Sigmoid colon (tissue), 7 donors: ENCODE measurements at places on chromosomes 2 and 18. TPM values are rescaled to one million over a fixed set of nuclear protein-coding genes. Genes with fewer than 3 reads are reported as not detected.

Gene ATG16L1
- 37.3 TPM for total RNA-seq

Gene PAX3
- total RNA-seq, result not detected

Gene MPV17
- total RNA-seq, result 48.1 TPM

Gene RTKN
- 20.0 TPM for total RNA-seq

DNA sequence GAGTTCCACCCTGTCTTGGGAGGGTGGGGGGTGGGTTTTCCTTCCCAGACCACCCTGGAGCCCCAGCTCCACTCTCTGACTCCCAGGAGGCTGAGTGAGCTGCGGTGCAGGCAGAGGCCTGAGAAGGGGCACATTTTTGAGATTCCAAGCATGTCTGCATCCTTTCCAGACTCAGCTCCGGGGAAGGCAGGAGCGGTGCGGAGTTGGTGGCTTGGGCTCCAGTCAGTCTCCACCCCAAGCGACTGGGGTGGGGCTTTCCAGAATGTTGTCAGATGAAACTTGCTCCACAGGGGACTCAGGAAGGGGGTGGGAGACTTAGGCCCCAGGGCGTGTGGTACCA lies 44.2 kb upstream of the HS6ST1 start:
- H3K27me3 ChIP-seq, result no peaks in the 10 kb centered on the region
- peak; percentile 64 for DNase-seq
- H3K4me1 ChIP-seq, result peaks cover 16% of the 10 kb centered on the region
- H3K36me3 ChIP-seq, result no peaks in the 10 kb centered on the region
- H3K27ac ChIP-seq, result peak overlapping the region; percentile 20
- no peak overlapping the region for H3K4me3 ChIP-seq

GRCh38 chr2:21395366-21395765 lies 271.6 kb downstream of the TDRD15 start:
- H3K4me1 ChIP-seq, result no peaks in the 10 kb centered on the region
- no peak overlapping the region for H3K27ac ChIP-seq
- DNase-seq, result no peak

- no peak overlapping the region for H3K4me3 ChIP-seq
- no peaks in the 10 kb centered on the region for H3K27me3 ChIP-seq
- DNase-seq, result no peak
- H3K4me1 ChIP-seq, result no peaks in the 10 kb centered on the region
- H3K27ac ChIP-seq, result peak overlapping the region; percentile 0
- no peaks in the 10 kb centered on the region for H3K36me3 ChIP-seq
Observed at GRCh38 chr2:215843579-215843978, 169.8 kb downstream of the MREG start.

Gene CFAP221
- not detected for total RNA-seq

GRCh38 chr2:189698020-189698887 lies 23.8 kb downstream of the ANKAR start:
- no peaks in the 10 kb centered on the region for H3K36me3 ChIP-seq
- no peak overlapping the region for H3K4me3 ChIP-seq
- no peaks in the 10 kb centered on the region for H3K4me1 ChIP-seq
- H3K27me3 ChIP-seq, result no peaks in the 10 kb centered on the region

Gene FLACC1
- total RNA-seq, result 1.4 TPM

Gene LIMS4
- 11.9 TPM for total RNA-seq

Gene CD207
- not detected for total RNA-seq

Gene MRPL53
- total RNA-seq, result 13.6 TPM

Gene TRIM43
- not detected for total RNA-seq

- H3K4me1 ChIP-seq, result peaks cover 29% of the 10 kb centered on the region
- no peaks in the 10 kb centered on the region for H3K27me3 ChIP-seq
Observed at GRCh38 chr2:237336131-237336530, 77.8 kb downstream of the COL6A3 start.

Gene CHRNG
- total RNA-seq, result not detected

Gene POTEI
- total RNA-seq, result not detected

GRCh38 chr2:64426183-64426952 lies 27.6 kb upstream of the LGALSL start:
- no peak overlapping the region for H3K4me3 ChIP-seq
- no peak for DNase-seq
- no peaks in the 10 kb centered on the region for H3K4me1 ChIP-seq
- no peaks in the 10 kb centered on the region for H3K27me3 ChIP-seq
- no peaks in the 10 kb centered on the region for H3K36me3 ChIP-seq

DNA sequence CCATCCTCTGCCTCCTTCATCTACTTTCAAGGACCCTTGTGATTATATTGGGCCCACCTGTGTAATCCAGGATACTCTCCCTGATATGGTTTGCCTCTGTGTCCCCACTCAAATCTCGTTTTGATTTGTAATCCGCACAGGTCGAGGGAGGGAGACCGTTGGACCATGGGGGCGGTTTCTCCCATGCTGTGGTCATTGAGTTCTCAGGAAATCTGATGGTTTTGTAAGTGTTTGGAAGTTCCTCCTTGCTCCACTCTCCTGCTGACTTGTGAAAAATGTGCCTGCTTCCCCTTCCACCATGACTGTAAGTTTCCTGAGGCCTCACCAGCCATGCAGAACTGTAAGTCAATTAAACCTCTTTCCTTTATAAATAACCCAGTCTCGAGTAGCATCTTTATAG lies 42.0 kb upstream of the EML6 start:
- DNase-seq, result no peak
- H3K4me3 ChIP-seq, result no peak overlapping the region
- H3K4me1 ChIP-seq, result no peaks in the 10 kb centered on the region
- no peaks in the 10 kb centered on the region for H3K36me3 ChIP-seq
- H3K27me3 ChIP-seq, result no peaks in the 10 kb centered on the region

DNA sequence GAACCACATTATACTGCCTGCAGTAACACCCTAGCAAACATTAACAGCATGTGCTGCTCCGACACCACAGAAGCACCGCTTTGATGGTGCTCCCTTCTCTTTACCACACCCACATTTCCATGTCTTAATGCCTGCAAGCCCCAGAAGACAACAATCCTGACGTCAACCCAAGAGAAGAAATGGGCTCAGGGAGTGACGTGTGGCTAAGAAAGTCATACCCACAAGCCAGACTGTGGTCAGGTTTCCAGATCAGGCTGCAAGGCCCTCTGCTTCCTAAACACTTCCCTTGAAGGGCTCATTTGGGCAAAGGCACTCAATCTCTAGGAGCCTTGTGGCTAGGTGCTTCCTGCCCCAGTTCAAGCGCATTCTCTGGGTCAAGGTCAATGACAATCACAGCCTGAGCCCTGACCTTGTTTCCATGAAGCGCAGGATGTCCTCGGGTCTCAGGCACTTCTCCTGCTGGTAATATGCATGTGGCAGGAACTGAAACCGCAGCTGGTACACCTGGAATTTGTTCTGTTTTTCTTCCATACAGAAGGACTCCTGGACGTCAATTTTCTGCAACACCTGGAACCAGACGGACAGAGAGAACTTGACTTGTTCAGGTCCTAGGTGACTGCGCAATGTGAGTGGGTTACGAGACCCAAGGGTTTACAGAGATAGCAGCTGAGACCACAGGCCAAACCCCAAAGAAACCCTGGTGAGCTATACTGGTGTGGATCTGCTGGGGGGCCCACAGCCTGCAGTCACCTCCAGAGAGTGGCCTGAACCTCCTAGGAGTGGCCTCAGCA lies 67.2 kb downstream of the POLR1A start:
- DNase-seq, result peak; percentile 69
- H3K4me3 ChIP-seq, result no peak overlapping the region
- H3K36me3 ChIP-seq, result peaks cover 68% of the 10 kb centered on the region
- H3K27ac ChIP-seq, result peak overlapping the region; percentile 84
- peaks cover 34% of the 10 kb centered on the region for H3K4me1 ChIP-seq
- no peaks in the 10 kb centered on the region for H3K27me3 ChIP-seq

- no peaks in the 10 kb centered on the region for H3K36me3 ChIP-seq
- no peaks in the 10 kb centered on the region for H3K27me3 ChIP-seq
- no peak overlapping the region for H3K4me3 ChIP-seq
- H3K4me1 ChIP-seq, result no peaks in the 10 kb centered on the region
- no peak overlapping the region for H3K27ac ChIP-seq
- DNase-seq, result no peak
Observed at GRCh38 chr2:133579274-133579673, 11.0 kb upstream of the NCKAP5 start.

- peaks cover 14% of the 10 kb centered on the region for H3K36me3 ChIP-seq
- no peaks in the 10 kb centered on the region for H3K27me3 ChIP-seq
- no peak overlapping the region for H3K4me3 ChIP-seq
- no peak for DNase-seq
Observed at GRCh38 chr2:69080071-69080470, 67.1 kb downstream of the ANTXR1 start.

DNA sequence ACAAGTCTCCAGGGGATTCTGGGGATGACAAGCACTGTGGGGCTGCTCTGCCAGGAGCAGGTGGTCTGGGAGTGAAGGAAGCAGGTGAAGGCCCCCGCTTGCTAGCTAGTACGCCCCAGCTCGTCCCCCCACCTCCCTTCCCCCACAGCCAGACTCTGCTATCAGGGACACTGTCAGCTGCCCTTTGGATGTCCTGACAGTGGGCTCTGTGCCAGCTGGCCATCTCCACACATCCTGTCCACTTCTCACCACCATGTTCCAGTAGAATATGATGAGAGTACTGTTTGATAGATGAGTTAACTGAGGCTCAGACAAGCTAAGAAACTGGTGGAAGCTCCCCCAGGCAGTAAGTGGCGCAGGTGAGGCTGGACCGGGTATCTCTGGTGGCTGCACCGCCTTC lies 276.2 kb downstream of the CELF4 start:
- no peaks in the 10 kb centered on the region for H3K4me1 ChIP-seq
- no peak overlapping the region for H3K27ac ChIP-seq
- DNase-seq, result no peak
- H3K4me3 ChIP-seq, result no peak overlapping the region
- H3K27me3 ChIP-seq, result no peaks in the 10 kb centered on the region

- H3K4me3 ChIP-seq, result peak overlapping the region; percentile 83
- H3K27ac ChIP-seq, result peak overlapping the region; percentile 96
Observed at GRCh38 chr2:64018701-64019082, 536 bp downstream of the VPS54 start.

DNA sequence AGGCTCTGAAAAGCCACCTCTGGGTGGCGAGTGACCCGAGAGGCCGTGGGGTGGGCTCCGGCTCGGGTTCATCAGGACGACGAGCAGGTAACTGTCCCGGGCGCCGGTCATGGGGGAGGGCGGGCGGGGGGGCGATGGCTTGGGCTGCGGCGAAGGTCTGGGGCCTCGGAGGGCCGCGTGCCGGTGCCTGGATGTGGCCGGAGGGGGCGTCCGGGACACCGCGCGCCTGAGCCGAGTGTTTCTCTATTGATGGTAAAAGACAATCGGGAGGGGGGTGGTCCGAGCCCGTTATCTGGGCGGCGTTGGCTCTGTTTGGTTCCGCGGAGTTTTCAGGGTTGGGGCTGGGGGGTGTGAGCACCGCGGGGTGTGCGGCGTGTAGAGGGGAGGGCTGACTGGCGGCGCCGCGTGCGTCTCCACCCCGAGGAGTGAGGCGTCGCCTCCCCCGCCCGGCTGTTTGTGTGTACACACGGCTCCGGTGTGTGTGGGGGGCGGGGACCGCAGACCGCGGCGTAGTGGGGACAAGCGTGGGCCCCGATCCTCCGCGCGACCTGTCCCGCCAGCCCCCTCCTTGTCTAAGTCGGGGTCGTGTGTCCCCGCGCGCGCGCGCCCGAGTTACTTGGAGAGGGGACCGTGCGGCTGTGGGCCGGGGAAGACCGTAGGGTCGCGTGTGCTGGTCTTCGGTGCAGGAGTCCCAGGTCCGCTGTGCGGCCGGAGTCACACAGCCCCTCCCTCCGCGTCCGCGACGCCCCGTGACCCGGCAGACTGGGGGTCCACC lies 1.6 kb downstream of the CTIF start:
- H3K36me3 ChIP-seq, result no peaks in the 10 kb centered on the region
- DNase-seq, result peak; percentile 86
- no peaks in the 10 kb centered on the region for H3K27me3 ChIP-seq
- H3K27ac ChIP-seq, result peak overlapping the region; percentile 92
- H3K4me1 ChIP-seq, result no peaks in the 10 kb centered on the region

- peaks cover 30% of the 10 kb centered on the region for H3K4me1 ChIP-seq
- no peaks in the 10 kb centered on the region for H3K36me3 ChIP-seq
- H3K27ac ChIP-seq, result no peak overlapping the region
- no peak for DNase-seq
- H3K27me3 ChIP-seq, result no peaks in the 10 kb centered on the region
Observed at GRCh38 chr2:33204945-33205344, 258.2 kb downstream of the LTBP1 start.

- no peaks in the 10 kb centered on the region for H3K36me3 ChIP-seq
- no peaks in the 10 kb centered on the region for H3K4me1 ChIP-seq
- no peak for DNase-seq
- H3K27me3 ChIP-seq, result no peaks in the 10 kb centered on the region
Observed at GRCh38 chr2:215579809-215580208, 143.9 kb upstream of the FN1 start.

GRCh38 chr2:123061534-123061933 lies 963.6 kb upstream of the CNTNAP5 start:
- no peaks in the 10 kb centered on the region for H3K27me3 ChIP-seq
- no peaks in the 10 kb centered on the region for H3K4me1 ChIP-seq
- no peak for DNase-seq
- H3K4me3 ChIP-seq, result no peak overlapping the region

- no peaks in the 10 kb centered on the region for H3K36me3 ChIP-seq
- peak overlapping the region; percentile 88 for H3K27ac ChIP-seq
- no peak overlapping the region for H3K4me3 ChIP-seq
- no peaks in the 10 kb centered on the region for H3K27me3 ChIP-seq
Observed at GRCh38 chr2:191866195-191866594, 19.3 kb upstream of the CAVIN2 start.

DNA sequence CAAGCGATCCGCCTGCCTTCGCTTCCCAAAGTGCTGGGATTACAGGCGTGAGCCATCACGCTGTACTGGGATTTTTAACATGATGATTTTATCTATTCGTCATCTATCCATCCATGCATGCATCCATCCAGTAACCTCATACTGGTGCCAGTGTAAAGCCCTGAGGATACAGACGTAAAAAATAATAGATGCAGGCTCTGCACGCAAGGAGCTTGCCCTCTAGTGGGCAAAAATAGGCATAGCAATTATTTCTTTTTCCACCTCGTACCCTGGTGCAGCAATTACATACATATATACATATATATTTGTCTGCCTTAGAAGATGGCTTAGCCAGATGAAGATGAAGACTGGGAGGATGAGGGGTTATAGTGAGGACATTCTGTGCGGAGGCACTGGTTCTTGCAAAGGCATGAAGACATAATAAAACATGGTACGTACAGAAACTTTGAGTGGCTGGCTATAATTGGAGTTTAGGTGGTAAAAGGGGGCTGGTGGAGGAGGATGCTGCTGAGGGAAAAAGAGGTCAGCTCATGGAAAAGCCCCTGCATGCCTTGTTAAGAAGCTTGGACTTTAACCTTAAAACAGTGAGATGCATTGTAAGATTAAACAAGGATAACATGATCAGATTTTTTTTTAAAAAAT lies 19.6 kb upstream of the RPIA start:
- H3K27ac ChIP-seq, result no peak overlapping the region
- no peaks in the 10 kb centered on the region for H3K36me3 ChIP-seq
- DNase-seq, result no peak
- H3K27me3 ChIP-seq, result no peaks in the 10 kb centered on the region
